CD8-positive, alpha-beta T cell (primary cell): ENCODE measurements at places on chromosomes 6 and 20.

- no peak for DNase-seq
Observed at GRCh38 chr6:33882154-33882553, 78.4 kb upstream of the MLN start.

- DNase-seq: no peak
Observed at GRCh38 chr6:129908356-129908755, 47.2 kb upstream of the TMEM244 start.

DNA sequence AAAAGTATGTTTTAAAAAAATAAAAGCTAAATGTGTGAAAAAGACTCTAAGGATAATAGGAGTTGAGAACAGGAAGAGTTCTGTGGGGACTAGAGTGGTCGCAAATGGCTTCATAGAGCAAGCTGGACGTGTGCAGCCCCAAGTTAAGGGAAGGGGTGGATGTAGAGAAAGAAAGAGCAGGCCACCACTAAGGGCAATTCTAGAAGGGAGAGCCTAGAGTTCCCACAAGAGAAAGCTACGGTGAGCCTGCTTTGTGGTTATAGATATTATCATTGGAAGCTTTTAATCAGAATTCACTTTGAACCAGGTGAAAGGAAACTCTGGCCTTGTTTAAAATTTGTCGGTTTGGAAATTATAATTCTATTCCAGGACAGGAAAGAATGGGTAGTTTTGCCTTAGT is 101.6 kb downstream of the HIVEP2 start:
- DNase-seq: no peak

- DNase-seq: no peak
Observed at GRCh38 chr6:3773678-3774298, 22.3 kb upstream of the PXDC1 start.

DNA sequence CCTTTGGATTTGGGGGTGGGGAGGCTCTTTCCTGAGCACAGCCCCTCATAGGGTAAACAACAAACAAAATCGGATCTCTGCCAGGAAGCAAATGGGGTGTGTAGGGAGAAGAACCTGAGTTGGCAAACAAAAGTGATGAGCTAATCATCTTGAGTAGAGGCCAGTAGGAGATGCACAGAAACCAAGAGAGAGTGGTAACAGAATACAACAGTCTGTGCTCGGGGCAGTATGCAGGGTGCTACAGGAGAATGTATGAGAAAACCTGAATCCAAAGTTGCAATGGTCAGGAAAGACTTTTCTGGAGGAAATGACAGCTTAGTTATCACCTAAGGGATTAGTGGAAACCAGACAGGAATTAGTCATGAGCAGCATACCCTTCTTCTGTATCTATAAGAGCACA is 177.8 kb downstream of the CDKAL1 start:
- no peak for DNase-seq

DNA sequence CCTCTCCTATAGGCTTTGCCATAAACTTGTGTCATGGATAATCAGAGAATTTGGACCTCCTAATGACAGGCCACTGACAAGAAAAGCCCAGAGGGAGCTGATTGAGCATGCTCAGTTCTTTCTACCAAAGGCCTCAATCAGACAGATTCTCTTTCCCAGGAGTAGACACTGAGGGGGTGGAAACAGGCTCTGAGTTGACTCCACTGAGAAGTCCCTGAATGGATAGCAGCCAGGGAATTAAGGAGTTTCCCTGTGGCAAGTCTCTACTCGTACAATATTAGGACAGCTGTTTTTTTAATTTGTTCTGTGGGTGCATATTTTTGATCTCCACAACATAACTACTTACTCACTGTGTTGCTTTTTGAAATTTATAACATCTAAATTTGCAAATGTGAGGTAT is 63.3 kb downstream of the SLC16A10 start:
- DNase-seq: no peak

GRCh38 chr20:40945754-40946450 is 82.7 kb upstream of the TOP1 start:
- DNase-seq: peak; percentile 35

GRCh38 chr6:44969446-44970185 is 358.5 kb upstream of the RUNX2 start:
- no peak for DNase-seq

- DNase-seq: no peak
Observed at GRCh38 chr6:162962093-162962492, 234.3 kb downstream of the PACRG start.

GRCh38 chr6:151624481-151624880 is 130.7 kb downstream of the CCDC170 start:
- DNase-seq: no peak

GRCh38 chr20:61887596-61888093 is 178.0 kb downstream of the TAF4 start:
- DNase-seq: no peak

DNA sequence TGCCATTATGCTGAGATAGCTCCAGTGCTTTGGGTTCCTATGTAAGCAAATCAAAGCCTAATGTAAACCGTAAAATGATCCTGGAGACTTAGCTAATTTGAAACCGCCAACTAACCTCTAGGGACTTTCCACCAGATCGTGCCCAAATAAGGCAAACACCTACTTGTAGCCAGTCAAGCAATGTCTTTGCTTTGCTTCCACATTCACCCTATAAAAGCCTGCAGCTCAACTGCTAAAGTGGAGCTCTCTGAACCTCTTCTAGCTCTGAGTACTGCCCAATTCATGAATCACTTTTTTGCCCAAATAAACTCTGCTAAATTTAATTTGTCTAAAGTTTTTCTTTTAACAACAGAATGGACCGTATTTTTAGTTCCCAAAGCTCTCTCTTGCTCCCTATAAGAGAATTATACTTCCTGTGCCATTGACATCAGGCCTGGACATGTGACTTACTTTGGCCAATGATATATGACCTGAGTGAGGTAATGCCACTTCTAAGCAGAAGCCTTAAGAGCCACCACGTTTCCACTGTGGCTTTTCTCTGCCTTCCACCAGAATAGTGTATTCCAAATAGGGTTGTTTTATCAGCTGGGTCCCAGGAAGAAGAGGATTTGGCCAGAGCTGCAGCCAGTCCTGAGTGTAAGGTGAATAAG is 34.8 kb upstream of the PSMF1 start:
- no peak for DNase-seq

GRCh38 chr20:38062890-38063289 is 29.3 kb downstream of the RPRD1B start:
- DNase-seq: no peak

GRCh38 chr6:84361372-84362192 is 134.1 kb upstream of the CEP162 start:
- no peak for DNase-seq

DNA sequence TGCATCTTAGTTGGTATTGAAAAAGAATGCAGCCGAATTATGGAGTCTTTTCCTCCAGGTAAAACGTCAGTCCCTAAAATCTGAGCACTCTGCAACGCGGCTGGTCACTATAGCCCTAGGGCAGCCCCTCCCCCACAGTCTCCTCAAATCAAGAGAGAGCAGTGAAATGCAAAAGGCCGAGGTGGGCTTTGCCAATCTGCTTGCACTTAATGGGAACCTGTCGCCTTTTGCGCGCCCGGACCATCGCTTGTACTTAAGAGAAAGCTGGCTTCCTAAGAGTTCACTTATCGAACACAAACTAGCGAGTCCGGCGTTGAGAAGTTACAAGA is 447 bp downstream of the MCM3 start:
- no peak for DNase-seq

GRCh38 chr6:53513519-53513966 is 31.4 kb downstream of the GCLC start:
- DNase-seq: no peak

DNA sequence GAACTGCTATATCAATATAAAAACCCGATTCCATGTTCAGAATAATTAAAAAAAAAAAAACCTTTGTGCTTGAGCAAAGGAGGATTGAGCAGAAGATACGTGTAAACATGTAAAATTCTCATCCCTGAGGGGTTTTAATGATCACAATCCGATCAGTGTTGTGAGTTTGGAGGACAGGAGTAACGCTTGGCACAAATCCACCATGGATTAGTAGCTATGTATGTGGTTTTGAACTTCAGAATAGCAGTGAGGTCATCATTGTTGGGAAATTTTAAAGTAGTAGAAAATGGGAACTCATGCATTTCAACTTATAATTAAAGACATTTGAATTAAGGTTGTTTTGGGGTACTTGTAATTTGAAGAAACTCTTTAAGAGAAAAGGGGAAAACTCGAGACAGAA is 203.2 kb downstream of the RPS12 start:
- no peak for DNase-seq

- DNase-seq: peak; percentile 40
Observed at GRCh38 chr20:62129731-62130531, 7.7 kb downstream of the LSM14B start.
